ENCODE measurements at places on chromosomes 7 and 10. TPM values are rescaled to one million over a fixed set of nuclear protein-coding genes. Genes with fewer than 3 reads are reported as not detected.

The SLC18A2 gene
- not detected for total RNA-seq

- no peak for DNase-seq
Observed at GRCh38 chr7:156257904-156258303, 382.7 kb upstream of the RNF32 start.

- DNase-seq, result no peak
Observed at GRCh38 chr7:1663857-1664651, 6.0 kb upstream of the ELFN1 start.

DNA sequence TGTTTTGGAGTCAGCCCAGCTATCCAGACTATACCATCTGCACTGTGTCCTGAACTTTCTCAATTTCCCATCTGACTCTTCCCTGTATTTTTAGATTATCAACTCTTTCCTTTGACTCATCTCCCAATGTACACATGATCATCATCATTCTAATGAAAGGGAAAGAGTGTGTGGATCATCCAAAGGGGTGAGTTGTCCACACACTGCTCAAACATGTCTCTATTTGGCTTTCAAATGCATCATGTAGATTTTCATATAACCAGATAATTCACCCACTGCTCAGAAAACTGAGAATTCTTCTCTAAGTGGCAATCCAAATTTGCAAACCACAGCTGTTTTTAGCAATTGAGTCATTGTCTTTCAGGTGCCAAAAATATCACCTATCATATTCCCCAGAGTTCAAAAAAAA is 190.2 kb upstream of the HPS1 start:
- no peak for DNase-seq

The AZGP1 gene
- 1.1 TPM for total RNA-seq

DNA sequence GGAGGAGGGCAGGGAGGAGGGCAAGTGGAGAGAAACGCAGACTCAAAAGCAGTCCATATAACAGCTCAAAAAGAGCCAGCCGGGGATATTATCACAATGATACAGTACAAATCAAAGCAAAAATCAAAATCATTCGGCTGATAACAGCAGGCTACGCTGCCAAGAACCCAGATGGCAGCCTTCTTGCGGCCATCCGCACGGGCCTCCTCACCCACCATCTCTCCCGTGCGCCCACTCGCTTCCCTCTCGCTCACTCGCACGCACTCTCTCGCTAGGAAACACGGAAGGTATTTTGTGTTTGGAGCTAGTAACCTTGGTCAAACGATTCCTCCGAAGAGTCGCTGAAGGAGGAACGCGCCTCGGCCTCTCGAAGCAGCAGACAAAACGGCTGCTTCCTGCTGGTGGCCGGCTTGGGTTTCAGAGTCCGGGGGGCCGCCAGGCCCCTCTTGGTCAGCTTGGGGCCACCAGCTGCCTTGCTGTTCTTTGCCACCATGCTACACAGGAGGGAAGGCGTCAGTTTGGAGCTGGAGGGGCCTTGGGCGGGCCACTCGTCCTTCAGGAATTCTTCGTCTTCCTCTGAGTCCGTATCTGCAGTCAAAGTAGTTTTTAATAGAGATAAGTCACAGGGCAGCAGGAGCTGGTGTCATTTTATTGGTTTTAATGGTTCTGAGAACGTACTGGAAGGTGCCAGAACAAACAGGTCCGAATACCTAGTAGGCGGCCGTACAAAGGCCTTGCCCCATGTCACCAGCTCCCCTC is 68.9 kb downstream of the SLC29A4 start:
- no peak for DNase-seq

- no peak for DNase-seq
Observed at GRCh38 chr10:118484152-118484871, 111.1 kb downstream of the PRLHR start.

The OR2A42 gene
- total RNA-seq, result not detected

The C10orf53 gene
- not detected for total RNA-seq

DNA sequence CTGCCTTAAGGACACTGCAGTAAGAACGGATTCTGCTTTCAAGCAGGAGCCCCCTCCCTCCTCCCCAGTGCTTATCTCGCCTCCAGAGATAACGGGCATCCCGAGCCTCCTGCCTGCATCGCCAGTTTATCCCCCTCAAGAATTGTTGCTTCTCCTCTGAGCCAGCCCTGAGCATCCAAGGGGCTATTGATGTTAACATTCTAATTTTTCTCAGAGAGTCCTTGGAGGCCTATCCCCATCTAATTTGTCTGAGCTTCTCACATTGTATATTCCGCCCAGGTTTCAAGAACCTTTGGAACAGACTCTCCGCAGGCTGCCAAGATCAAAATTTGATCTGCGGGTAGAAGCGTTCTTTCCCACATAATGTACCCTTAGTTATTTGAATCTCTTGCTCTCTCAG is 180.0 kb downstream of the GFRA1 start:
- no peak for DNase-seq

DNA sequence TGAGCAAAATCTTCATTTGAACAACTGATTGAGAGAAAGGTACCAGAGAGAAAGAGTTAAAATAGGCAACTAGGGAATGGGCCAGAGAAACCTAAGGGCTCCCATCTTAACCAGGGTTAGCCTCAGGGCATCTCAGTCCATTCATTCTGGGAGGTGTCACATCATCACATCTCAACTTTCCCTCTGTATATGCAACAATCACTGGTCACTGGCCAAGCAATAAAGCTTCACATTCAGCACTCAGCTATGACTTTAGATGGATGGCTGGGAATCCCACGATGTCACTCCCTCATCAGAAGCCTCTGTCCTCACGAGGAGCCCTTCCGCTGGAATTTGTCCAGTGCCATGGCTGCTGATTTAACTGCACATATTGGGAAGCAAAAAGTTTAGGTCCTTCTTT is 172.1 kb upstream of the MGMT start:
- no peak for DNase-seq

The DEPP1 gene
- 3.8 TPM for total RNA-seq

GRCh38 chr10:120710076-120710475 is 141.1 kb upstream of the WDR11 start:
- no peak for DNase-seq

DNA sequence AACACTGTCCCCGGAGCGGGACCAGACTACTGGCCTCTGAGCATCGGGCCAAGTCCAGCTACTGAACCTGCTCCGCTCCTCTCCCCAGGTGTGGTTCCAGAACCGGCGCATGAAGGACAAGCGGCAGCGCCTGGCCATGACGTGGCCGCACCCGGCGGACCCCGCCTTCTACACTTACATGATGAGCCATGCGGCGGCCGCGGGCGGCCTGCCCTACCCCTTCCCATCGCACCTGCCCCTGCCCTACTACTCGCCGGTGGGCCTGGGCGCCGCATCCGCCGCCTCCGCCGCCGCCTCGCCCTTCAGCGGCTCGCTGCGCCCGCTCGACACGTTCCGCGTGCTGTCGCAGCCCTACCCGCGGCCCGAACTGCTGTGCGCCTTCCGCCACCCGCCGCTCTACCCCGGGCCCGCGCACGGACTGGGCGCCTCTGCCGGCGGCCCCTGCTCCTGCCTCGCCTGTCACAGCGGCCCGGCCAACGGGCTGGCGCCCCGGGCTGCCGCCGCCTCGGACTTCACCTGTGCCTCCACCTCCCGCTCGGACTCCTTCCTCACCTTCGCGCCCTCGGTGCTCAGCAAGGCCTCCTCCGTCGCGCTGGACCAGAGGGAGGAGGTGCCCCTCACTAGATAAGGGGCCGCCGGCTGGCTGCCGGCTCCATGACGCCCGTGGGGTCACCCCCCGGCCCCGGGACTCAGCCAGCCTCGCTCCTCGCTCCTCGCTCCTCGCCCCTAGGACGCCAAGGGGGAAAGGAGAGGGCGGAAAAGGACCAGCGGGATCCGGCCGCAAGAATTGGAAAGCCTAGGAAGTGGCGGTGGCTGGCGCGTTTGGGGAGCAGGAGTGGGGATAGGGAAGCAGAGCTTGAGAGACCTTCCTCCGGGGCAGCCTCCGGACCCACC is 3.4 kb downstream of the EVX1 start:
- no peak for DNase-seq

DNA sequence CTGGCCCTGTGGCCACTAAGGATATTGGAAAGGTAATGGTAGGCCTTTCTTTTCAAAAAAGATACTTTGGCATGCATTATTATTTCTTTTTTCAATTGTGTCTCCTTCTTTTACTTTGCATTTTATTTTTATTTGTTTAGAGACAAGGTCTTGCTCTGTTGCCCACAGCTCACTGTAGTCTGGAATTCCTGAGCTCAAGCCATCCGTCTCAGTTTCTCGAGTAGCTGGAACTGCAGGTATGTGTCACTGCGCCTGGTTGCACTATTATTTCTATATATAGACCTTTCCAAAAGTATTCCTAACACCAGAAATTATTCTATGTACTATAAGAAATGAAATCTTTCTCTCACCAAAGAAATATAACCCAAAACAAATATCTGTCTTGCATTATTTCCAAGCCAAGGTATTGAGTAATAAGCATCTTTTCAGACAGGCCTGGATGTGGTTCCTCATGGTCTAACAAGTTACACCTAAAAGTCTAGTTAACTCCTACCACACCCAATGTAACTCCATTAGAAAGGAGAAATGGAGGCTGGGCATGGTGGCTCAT is 500.8 kb upstream of the ANKRD30A start:
- no peak for DNase-seq

All from HCT116 (cell line).